ENCODE measurements at places on chromosomes 5 and 9.

DNA sequence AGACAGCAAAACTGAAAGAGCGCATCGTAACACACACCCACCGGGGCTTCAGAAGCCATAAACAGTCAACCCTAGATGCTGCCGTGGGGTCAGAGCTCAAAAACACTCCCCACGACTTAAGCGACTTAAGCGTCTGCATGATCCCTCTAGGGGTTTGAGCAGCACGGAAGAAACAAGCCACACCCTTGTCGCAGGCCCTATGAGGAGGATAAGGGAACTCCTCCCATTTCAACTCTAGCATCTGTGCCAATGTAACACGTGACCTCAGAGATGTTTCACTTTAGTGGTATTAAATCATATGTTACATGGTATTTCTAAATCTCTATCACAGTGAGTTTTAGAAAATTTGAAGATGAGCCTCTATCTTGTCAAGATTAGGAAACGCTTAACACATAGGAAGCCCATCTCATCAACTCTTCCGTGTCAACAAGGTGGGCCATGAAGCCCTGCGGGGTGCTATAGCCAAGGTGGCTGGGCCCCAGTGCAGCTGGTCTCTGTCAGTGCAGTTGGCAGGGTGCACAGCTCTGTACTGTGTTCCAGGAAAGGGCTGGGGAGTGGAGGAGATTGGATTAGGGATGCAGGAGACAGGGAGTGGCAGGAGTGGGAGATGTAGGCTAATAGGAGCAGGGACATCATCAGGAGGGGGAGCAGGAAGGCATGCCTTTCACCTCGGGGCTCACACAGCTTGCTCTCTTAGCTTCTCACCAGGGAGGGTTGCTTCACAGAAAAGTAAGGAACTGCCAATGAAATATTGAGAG is 33.1 kb downstream of the ZCCHC9 start:
- no peak for DNase-seq

- DNase-seq: no peak
Observed at GRCh38 chr9:93642961-93643360, 66.6 kb downstream of the PHF2 start.

DNA sequence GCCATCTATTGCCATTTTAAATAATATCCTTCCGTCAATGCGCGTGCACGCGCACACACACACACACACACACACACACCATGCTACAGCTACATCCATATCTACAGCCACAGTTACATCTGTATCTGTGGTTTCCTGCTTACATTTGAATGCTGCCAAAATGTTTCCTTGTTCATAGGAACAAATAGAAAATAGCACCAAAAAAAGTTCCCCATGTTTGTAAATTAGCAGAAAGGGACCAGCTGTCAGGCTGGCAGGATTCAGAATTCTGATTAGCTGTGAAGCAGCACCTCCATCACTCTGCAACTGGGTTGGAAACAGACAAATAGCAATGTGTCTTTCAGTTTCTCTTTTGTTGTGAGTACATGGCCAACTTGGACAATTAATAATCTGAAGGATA is 601.5 kb downstream of the IRX1 start:
- no peak for DNase-seq

DNA sequence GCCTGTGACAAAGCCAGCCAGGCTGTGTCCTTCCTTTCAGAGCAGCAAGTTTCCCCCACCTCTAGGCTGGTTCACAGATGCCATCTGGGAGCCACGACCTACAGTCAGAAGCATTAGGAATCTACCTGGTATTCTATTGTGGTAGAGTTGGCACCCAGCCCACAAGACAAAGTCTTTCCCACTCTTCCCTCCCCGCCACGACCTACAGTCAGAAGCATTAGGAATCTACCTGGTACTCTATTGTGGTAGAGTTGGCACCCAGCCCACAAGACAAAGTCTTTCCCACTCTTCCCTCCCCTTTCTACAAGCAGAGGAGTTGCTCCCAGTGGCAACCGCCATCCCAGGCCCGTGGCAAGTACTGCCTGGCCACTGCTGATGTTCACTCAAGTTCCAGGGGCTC is 157.8 kb upstream of the TNC start:
- DNase-seq: no peak

DNA sequence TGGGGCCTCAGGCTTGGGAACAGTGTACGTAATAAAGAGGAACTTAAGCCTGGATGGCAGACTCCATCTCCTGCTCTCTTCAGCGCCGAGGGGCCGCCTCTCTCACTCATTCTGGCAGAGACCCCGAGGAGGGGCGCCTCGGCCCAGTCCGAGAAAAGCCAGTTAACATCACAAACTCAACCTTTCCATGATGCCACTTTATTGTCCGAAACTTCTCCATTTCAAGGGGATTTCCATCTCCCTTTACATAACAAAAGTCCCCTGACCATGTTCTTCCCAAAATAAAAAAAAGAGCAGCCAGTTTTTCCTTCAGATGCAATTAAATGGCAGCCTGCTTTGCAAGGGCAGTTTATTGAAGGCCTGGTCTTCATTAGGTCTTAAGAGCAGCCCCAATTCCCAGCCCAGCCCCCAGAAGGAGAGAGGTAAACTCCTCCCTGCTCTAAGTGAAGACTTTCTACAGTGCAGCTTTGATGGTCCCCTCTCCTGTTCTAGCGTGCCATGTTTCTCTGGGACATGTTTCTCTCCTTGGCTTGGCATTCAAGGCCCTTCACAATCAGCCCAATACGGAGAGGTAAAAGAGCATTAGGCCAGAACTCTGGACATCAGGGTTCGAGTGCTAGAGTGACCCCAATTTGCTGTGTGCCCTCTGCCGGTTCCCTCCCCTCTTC is 19.5 kb upstream of the RAB14 start:
- DNase-seq: peak; percentile 93

DNA sequence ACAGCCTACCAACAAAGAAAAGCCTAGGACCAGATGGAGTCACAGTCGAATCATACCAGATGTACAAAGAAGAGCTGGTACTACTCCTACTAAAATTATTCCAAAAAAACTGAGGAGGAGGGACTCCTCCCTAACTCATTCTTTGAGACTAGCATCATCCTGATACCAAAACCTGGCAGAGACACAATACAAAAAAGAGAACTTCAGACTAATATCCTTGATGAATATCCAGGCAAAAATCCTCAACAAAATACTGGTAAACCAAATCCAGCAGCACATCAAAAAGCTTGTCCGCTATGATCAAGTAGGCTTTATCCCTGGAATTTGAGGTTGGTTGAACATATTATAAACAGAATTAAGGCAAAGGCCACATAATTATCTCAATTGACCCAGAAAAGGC is 900.4 kb upstream of the ARRDC3 start:
- no peak for DNase-seq

- DNase-seq: no peak
Observed at GRCh38 chr9:4228142-4228541, 71.7 kb downstream of the GLIS3 start.

DNA sequence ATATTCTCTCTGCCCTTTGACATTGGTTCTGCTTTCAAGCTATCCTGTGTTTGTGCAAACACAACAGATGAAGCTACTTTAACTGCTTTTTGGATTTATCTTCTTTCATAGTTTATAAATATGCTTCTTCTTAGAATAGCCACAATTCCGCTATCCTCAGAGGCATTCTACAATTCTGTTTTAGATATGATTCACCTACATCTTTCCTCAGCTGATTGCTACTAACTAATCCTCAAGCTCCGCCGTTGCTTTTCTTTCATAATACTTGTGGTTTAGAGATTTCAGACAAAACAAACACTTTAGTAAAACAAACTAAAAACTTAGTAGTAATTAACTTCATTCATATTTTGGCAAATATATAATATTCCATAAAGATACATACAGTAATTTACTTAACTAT is 52.5 kb downstream of the ECPAS start:
- no peak for DNase-seq

- peak; percentile 30 for DNase-seq
Observed at GRCh38 chr5:12023614-12024241, 119.5 kb upstream of the CTNND2 start.

GRCh38 chr9:20620650-20621470 is 1.4 kb downstream of the MLLT3 start:
- DNase-seq: no peak

DNA sequence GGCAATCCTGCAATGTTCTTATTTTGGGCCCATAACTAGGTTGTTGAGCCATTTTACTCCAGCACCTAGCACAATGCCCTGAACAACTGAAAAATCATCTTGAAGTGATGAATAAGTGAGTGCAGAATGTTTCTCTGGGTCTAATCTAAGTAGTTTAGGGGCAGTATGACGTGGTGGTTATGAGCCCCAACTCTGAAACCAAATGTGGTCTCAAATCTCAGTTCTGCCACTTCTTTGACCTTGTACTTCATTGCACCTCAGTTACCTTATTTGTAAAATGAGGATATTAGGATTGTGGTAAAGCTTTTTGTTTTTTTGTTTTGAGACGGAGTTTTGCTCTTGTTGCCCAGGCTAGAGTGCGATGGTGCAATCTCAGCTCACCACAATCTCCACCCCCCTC is 80.9 kb upstream of the SNX2 start:
- DNase-seq: no peak

DNA sequence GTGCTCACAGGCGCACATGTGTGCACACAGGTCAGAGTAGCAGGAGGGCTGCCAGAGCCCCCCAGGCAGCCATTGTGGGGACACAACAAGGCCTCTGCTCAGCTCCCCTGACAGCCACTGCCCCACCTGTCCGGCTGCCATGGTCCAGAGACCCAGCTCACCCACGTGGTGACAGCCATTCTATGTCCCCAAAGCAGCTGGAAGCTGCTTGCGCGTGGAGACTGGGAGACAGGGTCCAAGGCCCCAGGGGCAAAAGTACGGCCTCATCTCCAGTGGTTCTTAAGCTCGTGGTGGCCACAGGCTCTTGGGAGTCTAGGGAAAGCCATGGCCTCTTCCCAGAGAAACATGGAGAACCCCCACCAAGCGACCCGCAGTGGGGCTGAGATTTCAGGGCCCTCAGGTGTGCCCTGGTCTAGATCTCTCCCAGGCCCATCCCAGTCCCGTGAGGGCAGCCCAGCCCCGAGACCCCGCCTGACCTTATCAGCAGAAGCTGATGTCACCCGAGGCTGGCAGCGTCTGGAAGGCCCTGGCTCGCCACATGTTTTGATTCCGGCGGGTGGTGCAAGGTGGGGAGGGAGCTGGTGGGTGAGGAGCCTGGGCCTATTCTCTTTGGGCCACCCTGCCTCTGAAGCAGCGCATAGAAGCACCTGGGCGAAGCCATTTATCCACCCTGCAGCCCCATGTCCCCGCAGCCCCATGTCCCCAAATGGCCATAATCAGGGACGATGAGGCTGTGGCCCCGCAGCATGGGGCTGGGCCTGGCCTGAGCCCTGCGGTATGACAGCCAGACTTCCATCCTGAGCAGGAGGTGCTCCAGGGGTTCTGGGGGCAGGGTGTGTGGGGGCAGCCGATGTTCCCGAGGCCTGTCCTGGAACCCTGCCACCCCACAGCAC is 31.7 kb downstream of the GLT6D1 start:
- no peak for DNase-seq
